Common myeloid progenitor, CD34-positive (primary cell): ENCODE measurements at places on chromosomes 3 and 15.

DNA sequence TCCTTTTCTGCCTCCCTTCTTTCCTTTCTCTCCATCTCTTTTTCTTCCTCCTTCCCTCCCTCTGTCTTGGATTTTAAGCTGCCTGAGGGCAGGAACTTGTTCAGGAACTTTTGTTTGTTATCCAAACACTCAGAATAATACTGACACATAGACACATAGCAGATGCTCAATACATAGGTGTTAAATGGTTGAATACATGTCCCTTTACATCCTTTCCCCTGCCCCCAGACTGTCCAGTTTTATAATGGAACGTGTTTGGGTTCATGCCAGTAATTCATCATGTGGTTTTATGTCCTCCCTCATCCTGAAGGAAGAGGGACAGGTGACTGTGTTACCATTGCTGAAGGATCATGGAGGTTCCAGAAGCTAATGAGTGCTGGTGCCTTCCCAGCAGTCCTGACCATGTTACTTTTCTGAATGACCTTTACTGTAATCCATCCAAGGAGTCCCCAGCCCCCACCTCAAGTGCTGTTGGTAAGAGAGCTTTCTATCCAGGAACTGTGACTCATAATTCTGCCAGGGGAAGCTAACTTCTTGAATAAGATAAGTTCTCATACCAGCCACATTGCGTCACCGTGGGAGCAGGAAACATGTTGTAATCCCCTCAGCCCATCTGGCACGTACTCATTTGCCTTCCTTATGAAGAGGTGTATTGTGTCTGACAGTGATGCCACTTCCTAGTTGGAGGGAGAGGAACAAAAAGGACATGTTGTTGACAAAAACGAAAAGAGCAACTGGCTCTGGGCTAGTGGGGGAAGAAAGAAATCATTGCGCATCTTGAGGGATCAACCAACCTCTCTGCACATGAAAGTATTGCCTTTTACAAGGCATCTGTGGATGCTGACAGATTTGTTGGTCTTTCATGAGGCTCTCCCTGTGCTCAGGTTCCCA is 52.4 kb downstream of the IL1RAP start:
- H3K27me3 ChIP-seq: no peaks in the 10 kb centered on the region
- H3K36me3 ChIP-seq: no peaks in the 10 kb centered on the region
- H3K27ac ChIP-seq: peak overlapping the region; percentile 17
- H3K4me1 ChIP-seq: peaks cover 20% of the 10 kb centered on the region
- DNase-seq: peak; percentile 99
- no peak overlapping the region for H3K4me3 ChIP-seq

DNA sequence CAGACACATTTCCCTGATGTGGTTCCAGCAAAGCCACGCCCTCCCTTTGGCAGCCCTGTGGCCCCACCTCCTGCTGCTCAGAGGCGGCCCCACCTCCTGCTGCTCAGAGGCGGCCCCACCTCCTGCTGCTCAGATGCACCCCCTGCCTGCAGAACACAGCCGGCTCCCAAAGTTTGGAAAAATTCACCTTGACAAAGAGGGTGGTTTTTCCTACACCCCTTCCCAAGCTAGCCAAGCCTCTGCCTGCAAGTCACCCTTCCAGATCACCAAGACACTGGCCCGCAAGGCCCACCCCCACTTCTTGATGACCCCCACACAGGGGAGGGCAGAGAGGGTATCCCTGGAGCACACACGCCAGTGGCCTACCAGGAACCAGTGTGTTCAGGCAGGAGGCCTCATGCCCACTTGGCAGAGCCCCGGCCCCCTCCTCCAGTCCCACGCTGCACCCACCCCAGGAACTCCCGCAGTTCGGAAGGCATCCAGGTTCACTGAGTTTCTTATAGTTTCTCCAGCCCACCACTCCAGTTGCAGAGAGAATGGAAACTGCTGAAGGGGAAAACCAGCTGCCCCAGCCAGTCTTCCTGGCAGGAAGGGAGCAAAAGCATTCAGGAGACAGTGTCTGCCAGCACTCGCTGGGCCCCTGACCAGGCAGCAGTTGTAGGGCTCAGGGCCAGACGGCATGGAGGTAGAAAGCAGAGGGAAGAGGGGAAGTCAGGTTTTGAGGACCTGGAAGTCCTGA is 2.3 kb upstream of the HAPLN3 start:
- H3K27ac ChIP-seq: no peak overlapping the region
- H3K36me3 ChIP-seq: peaks cover 12% of the 10 kb centered on the region
- peak; percentile 83 for DNase-seq
- no peak overlapping the region for H3K4me3 ChIP-seq
- no peaks in the 10 kb centered on the region for H3K4me1 ChIP-seq

GRCh38 chr3:144106970-144107369 is 135.3 kb downstream of the DIPK2A start:
- H3K27me3 ChIP-seq: no peaks in the 10 kb centered on the region
- H3K4me1 ChIP-seq: peaks cover 12% of the 10 kb centered on the region
- peak; percentile 27 for DNase-seq
- H3K4me3 ChIP-seq: no peak overlapping the region
- no peaks in the 10 kb centered on the region for H3K36me3 ChIP-seq

- no peaks in the 10 kb centered on the region for H3K27me3 ChIP-seq
- H3K4me3 ChIP-seq: no peak overlapping the region
- no peak for DNase-seq
- no peak overlapping the region for H3K27ac ChIP-seq
- H3K36me3 ChIP-seq: no peaks in the 10 kb centered on the region
- no peaks in the 10 kb centered on the region for H3K4me1 ChIP-seq
Observed at GRCh38 chr3:116391296-116392201, 53.7 kb downstream of the LSAMP start.

DNA sequence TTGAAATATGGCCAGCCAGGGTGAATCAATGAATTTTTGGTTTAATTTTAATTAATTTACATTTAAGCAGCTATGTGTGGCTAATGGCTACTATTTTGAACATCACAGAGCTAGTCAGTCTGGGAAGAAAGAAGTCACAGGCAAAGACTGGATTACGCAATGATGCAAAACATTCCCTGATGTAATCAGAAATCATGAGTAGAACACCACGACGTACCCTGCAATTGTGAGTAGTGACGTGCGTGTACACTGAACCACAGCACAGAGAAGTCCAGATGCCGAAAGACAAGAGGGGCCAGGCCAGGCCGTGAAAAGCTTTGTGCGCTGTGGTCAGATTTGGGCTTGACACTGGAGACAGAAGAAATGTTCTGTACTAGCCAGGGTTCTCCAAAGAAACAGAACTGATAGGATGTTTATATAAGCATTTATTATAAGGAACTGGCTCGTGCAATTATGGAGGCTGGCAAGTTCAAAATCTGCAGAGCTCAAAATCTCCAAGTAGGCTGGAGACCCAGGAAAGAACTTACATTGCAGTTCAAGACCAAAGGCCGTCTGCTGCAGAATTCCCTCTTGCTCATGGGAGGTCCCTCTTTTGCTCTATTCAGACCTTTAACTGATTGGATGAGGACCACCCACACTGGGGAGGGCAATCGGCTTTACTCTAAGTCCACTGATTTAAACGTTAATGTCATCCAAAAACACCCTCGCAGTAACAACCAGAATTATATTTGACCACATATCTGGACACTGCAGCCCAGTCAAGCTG is 44.6 kb downstream of the SH3BP5 start:
- no peak overlapping the region for H3K27ac ChIP-seq
- DNase-seq: no peak
- no peak overlapping the region for H3K4me3 ChIP-seq
- peaks cover 27% of the 10 kb centered on the region for H3K4me1 ChIP-seq
- H3K27me3 ChIP-seq: no peaks in the 10 kb centered on the region

GRCh38 chr15:71790081-71790480 is 20.3 kb upstream of the NR2E3 start:
- DNase-seq: no peak
- no peak overlapping the region for H3K27ac ChIP-seq
- no peaks in the 10 kb centered on the region for H3K36me3 ChIP-seq
- H3K4me1 ChIP-seq: no peaks in the 10 kb centered on the region
- no peaks in the 10 kb centered on the region for H3K27me3 ChIP-seq

- H3K27ac ChIP-seq: no peak overlapping the region
- no peak for DNase-seq
- no peaks in the 10 kb centered on the region for H3K4me1 ChIP-seq
- H3K4me3 ChIP-seq: no peak overlapping the region
- peaks cover 44% of the 10 kb centered on the region for H3K27me3 ChIP-seq
Observed at GRCh38 chr3:127165036-127165435, 27.9 kb upstream of the PRR23E start.

DNA sequence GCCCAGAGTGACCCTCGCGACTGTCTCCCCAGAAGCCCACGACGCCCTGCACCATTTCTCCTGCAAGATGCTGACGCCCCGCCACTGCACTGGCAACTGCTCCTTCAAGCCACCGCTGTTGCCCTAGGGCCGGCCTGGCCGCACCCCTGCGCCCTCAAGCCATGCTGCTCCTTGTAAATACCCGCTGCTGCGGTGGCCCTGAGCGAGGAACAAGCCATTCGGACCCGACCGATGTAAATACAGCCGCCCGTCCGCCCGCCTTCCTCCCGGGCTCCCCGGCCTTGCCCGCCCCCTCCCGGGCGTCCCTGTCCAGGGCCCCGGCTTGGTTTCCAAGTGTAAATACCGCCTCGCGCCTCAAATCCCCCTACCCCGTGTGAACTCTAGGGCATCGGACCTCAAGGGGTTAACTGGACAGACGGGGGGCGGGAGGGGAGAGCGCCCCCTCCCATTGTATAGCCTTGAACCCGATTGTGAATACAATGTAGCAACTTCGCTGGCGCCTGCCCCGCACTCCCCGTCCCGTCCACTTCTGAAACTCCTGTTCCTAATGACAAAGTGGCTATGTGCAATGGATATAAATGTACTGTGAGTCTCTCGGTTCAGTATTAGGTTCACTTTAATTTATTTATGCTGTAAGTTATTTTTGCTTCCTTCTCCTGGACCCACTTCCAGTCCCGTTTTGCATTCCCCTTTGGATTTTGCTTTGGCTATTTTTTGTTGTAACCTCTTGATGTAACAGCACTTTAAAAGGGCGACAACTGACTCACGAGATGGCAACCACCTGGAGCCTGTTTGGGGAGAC is 5.9 kb downstream of the RNU6-1 start:
- H3K27me3 ChIP-seq: peaks cover 81% of the 10 kb centered on the region
- no peak overlapping the region for H3K27ac ChIP-seq
- DNase-seq: peak; percentile 65
- no peaks in the 10 kb centered on the region for H3K36me3 ChIP-seq
- peaks cover 48% of the 10 kb centered on the region for H3K4me1 ChIP-seq
- peak overlapping the region; percentile 55 for H3K4me3 ChIP-seq

GRCh38 chr15:81183439-81183775 is 13.3 kb upstream of the IL16 start:
- no peak overlapping the region for H3K27ac ChIP-seq
- peaks cover 8% of the 10 kb centered on the region for H3K4me1 ChIP-seq
- H3K4me3 ChIP-seq: peak overlapping the region; percentile 63
- DNase-seq: no peak

GRCh38 chr3:169591983-169592644 is 71.4 kb downstream of the MECOM start:
- H3K4me1 ChIP-seq: no peaks in the 10 kb centered on the region
- H3K27ac ChIP-seq: no peak overlapping the region
- DNase-seq: no peak
- H3K4me3 ChIP-seq: no peak overlapping the region

DNA sequence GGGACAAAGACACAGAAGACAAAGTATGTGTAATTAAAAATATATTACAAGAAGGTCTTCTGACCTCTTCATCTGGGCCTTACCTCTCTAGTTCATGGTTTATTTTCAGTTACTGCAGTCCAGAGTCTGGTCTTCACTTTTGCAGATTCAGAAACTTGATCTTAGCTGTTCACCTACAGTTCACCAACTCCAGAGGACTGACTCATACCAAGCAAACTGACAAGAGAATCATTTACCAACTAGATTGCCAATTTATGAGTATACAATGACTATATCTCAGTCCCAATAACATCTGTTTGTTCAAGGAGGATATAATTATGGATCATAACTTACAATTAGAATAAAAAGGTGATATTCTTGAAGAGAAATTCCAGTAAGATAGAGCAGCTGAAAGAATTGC is 9.0 kb downstream of the P2RY1 start:
- H3K4me3 ChIP-seq: no peak overlapping the region
- no peaks in the 10 kb centered on the region for H3K27me3 ChIP-seq

GRCh38 chr15:69863446-69863845 is 234.3 kb downstream of the TLE3 start:
- no peaks in the 10 kb centered on the region for H3K27me3 ChIP-seq
- no peak overlapping the region for H3K27ac ChIP-seq
- DNase-seq: no peak

- DNase-seq: peak; percentile 45
- peaks cover 7% of the 10 kb centered on the region for H3K27me3 ChIP-seq
- H3K36me3 ChIP-seq: no peaks in the 10 kb centered on the region
- no peak overlapping the region for H3K4me3 ChIP-seq
Observed at GRCh38 chr3:11236588-11237461, 35.4 kb upstream of the ATG7 start.

DNA sequence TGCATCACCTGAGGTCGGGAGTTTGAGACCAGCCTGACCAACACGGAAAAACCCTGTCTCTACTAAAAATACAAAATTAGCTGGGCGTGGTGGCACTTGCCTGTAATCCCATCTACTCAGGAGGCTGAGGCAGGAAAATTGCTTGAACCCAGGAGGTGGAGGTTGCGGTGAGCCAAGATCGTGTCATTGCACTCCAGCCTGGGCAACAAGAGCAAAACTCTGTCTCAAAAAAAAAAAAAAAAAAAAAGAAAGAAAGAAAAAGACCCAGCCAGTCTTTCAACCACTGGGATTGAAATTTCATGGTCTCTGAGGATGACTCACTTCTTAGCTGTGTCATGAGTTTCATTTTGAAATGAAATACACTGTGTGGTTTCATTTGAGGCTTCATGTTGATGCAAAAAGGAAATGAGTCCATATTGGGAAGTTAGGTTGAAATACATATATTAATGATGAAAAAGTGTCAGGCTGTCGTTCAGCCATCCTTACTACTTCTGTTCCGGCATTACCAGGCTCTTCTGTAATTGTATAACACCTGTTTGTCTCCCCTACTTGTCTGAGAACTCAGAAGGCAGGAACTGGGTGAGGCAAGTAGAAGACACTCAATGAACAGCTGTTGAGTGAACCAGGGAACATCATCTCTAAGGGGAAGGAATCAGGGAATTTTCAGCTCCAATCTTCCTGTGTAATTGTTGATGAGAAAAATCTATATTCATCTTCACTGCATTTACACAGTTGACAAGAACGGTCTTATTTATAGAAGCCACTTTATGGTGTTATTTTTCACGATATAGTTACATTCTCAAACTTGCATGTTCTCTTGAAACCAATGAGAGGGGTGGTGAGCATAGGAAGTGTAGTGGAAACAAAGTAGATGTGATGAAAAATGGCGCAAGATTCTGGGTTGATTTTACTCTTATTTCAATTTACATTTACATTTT is 87.4 kb downstream of the NFKBIZ start:
- H3K27me3 ChIP-seq: no peaks in the 10 kb centered on the region
- DNase-seq: peak; percentile 97
- no peak overlapping the region for H3K27ac ChIP-seq
- peaks cover 68% of the 10 kb centered on the region for H3K4me1 ChIP-seq
- H3K4me3 ChIP-seq: no peak overlapping the region

GRCh38 chr3:42557854-42558253 is 23.9 kb downstream of the SEC22C start:
- no peak overlapping the region for H3K4me3 ChIP-seq
- H3K36me3 ChIP-seq: peaks cover 84% of the 10 kb centered on the region
- peak; percentile 40 for DNase-seq
- peaks cover 6% of the 10 kb centered on the region for H3K4me1 ChIP-seq
